ENCODE measurements at places on chromosomes 7 and 10.
A peak's percentile ranks its signal among the peaks of the same experiment; 100 is the strongest.

DNA sequence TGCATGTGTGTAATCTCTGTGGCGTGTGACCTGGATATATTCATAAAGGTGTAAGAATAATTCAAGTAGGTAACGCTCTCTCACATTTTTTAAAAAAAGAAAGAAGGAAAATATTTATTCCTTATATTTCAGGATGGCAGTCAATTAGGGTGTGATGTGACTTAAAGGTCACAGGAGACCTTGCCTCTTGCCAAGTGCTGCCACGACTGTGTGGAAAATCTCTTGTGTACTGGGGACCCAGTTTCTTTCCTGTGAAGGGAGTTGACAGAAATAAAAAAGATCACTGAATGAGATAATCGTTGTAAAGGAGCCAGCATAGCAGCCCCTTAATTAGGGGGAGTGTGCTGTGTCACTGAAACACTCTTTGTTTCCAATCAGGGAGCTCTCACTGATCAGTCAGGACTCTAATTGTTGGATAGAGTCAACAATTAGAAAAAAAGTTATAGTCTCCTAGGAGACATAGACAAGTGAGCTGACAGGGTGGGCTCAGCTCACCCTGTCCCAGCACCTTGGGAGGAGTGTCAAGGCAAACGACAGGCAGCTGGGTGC is 31.1 kb downstream of the PTPRE start:
- DNase-seq = no peak

GRCh38 chr7:39051279-39051678 is 73.6 kb downstream of the POU6F2 start:
- no peak for DNase-seq

DNA sequence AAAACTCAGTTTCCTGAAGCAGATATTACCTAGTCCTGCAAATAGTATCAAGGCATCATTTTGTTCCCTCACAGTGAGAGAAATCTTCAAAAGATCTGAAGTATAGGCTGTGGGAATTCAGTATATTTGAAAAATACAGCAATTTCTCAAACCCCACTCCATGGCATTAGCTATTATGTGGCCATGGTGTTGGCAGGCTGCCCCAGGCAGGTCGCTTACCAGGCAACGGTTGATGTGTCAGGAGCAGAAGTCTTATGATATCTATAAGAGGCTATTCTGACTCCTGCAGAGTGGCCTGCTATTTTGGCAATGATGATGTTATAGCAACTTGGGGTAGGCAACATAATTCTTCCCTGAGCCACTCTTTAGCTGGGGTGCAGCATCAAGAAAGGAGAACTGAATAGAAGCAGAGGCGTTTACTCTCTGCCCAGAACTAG is 187.9 kb downstream of the PLXDC2 start:
- no peak for DNase-seq

DNA sequence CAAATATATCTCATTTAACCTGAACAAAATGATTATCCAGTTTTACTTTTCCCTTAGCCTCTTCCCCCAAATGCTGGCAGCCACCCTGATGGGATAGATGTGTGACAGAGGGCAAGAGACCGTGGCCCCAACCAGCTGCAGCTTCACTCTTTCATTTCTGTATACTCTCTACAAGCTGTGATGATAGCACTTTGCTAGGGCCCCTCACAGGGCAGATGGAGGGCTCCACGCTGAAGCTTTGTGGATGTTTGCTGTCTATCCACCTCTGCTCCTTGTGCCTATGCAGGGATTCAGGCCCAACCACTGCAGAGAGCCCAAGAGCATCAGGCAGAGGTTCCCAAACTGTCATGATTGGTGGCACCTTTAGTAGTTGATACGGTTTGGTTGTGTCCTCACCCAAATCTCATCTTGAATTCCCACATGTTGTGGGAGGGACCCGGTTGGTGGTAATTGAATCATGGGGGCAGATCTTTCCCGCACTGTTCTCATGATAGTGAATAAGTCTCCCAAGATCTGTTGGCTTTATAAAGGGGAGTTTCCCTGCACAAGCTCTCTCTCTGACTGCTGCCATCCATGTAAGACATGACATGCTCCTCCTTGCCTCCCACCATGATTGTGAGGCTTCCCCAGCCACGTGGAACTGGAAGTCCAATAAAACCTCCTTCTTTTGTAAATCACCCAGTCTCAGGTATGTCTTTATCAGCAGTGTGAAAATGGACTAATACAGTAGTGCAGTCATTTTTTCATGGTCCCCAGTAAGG is 20.1 kb downstream of the HTRA1 start:
- no peak for DNase-seq

DNA sequence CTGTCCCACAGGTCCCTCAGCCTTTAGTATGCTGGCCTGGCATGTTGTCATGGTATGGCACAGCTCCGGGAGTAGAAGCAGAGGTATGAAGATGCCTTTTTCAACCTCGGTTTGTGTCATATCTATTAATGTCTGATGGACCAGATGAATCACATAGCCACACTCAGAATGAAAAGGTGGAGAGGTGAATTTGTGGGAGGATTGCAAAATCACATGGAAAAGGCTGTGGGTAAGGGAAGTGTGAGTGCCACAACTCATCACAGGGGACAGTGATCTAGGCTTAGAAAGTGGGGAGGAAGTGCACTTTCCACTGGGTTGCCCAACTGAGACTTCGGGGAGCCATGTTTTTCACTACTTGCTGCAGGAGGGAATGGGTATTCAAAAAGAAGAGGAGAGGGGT is 190.7 kb downstream of the WDR11 start:
- DNase-seq = no peak

- peak; percentile 41 for DNase-seq
These were observed 59.4 kb downstream of the ST7 start for GRCh38 chr7:117012696-117013095.

DNA sequence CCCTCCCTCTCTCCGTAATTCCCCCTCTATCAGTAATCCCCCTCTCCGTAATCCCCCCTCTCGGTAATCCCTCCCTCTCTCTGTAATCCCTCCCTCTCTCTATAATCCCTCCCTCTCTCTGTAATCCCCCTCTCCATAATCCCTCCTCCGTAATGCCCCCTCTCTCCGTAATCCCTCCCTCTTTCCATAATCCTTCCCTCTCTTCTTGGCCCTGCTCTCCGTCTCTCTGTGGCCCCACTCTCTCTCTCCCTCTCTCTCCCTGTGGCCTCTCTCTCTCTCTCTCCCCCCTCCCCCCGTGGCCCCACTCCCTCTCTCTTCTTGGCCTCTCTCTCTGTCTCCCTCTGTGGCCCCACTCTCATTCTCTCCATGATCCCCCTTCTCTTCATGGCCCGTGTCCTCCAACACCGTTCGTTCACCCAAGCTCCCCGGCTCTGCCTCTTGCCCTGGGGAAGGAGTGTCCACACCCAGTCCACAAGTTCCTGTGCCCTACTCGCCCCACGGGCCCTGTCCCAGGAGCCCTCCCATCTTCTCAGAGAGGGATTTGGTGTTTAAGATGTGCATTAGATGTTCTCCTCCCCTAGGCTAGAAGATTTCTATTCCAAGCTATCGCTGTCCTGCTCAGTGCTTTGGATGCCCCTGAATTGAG is 19.8 kb downstream of the SHH start:
- DNase-seq = no peak

DNA sequence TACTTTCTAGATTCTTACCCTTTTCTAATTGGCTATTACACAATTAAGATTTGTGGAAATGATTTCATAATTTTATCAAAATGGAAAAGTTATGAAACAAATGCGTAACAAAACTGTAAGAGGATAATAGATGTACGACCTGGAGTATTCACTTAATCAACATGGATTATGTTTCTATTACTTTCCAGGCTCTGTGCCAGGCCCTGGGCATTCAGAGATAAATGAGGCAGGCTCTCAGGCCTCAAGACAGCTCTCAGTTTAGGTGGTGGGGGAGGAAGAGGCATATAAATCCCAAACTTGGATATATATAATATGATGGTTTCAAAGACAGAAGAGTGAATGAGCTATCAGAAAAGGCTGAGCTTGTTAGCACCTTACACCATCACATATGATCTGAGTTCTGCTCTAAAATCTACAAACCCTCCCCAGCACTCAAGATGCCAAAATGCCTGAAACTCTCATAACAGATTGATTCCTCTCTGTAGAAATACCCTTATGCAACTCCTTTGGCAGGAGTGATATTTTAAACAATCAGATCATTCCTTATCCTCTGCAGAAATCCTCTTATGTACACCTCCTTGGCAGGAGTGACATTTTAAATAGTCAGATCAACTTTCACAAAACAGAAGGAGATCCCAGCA is 42.5 kb downstream of the ACBD5 start:
- DNase-seq = no peak

DNA sequence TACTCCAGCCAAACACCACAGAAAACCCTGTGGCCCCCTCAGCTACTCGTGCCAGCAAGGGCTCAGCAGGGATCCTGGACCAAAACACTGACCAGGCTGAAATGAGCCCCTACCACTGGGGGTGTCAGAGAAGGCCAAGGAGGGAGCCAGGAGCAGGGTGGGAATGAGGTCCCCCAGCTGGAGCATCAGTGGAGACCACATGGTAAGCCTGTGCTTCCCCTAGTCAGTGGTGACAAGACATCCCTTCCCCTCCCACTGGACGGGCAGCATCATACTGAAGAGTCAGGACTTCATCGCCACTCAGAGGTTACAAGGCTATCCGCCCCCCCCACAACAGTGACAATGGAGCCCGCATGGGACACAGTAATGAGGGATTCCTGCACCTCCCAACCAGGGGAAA is 99.6 kb downstream of the LHPP start:
- DNase-seq = no peak

DNA sequence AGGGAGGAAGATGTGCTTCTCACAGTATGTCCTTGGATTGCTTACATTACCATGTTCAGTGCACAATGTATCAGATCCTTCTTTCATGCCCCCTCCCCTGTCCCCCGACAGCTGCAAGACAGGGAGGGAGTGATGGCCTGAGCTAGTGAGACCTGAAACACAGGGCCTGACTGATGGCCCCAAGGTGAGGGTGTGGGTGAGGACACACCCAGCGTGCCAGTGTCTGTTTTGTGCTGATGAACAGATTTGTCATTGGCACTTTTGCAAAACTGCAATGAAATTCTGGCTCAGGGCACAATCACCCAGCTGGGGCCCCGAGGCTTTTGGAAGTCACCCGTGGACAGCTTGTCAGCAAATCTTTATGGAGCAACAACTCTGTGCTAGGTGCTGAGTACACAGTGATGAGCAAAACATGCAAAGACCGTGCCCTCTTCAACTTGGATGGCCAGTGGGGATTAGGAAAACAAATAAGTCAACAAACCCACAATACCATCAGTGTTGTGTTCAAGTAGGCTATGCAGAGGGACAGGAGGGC is 59.4 kb upstream of the EMX2 start:
- DNase-seq = no peak

- DNase-seq = no peak
These were observed 5.7 kb downstream of the PSMG3 start for GRCh38 chr7:1563981-1564602.

GRCh38 chr7:25527665-25528170 is 299.4 kb upstream of the NPVF start:
- DNase-seq = no peak

DNA sequence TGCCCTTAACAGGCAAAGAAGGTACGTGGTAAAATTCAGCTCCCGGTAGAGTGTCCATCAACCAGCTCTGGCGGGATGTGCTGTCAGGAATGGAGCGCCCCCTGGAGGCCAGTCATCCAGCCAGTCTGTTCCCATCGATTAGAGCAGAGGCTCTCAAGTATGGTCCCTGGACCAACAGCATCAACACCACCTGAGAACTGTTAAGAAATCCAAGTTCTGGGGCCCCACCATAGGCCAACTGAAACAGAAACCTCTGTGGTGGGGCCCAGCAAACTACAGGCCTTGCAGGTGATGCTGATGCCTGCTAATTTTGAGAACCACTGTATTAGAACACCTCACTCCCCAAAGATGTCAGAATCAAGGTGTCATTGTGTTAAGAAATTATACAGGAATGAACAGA is 109.2 kb downstream of the DPY19L1 start:
- peak; percentile 10 for DNase-seq

GRCh38 chr7:77823787-77824186 is 25.2 kb downstream of the PHTF2 start:
- DNase-seq = no peak

DNA sequence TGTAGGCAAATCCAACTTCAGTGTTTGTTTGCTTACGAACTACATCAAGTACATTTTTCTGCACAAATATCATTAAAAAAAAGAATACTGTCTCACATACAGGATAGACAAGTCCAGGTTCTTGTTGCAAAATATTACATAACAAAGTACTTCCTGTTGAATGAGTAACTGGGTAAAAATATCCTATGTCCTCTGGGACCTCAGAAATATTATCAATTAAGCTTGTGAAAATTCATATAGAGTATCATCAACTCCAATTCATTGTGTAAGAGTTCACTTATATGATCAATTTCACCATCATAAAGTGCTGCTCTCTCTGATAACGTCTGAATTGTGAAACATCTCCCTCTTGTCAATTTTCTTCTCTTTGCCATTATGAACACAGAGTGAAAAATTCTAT is 22.6 kb downstream of the HERC4 start:
- no peak for DNase-seq

DNA sequence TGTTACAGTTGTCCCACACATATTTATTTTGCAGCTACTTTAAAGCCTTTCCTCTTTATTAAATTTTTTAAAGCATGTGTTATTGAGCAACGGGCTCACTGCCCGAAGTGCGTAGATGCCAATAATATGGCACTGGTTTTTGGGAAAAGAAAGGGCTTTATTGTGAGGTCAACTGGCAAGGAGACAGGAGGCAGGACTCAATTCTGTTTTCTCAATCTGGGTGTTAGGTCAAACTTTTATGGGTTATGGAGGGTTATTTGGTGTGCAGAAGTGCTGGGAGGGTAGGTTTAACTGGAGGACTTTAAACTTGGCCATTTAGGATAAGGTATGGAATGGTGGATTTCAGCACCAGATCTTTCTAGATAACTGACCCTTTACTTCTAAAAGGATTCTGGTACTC is 183.6 kb downstream of the LRRC4 start:
- DNase-seq = no peak

DNA sequence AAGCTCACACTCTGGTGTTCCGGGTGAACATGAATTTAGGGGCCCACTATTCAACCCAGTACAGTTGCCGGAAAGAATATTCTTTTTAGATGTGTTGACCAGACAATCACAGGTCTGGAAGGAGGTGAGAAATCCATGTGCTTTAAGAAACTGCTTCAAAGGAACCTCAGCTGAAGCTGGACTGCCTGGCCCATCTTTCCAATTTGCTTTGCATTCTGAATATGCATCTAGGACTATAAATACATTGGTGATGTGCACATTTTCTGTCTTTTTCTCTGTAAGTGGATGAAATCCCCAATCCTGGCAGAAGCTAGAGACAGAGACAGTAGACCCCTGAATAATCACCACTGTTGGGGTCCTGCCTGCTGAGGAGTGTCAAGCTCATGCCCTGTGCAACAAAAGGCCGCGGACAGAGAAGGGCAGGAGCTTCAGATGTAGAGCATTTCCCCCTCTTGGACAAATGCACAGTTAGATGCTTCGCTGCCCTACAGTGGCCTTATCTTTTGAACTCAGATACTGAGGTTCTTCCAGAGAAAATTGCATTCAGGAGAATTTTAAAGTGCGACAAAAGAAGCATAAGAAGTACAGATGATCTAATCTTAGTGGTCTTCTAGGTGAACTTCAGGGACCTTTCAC is 368.3 kb downstream of the SFMBT2 start:
- no peak for DNase-seq

- DNase-seq = no peak
These were observed 61.0 kb upstream of the RNF32 start for GRCh38 chr7:156579566-156579965.

- no peak for DNase-seq
These were observed 175.1 kb downstream of the ZMYND11 start for GRCh38 chr10:310371-310770.

Data from Panc1 (cell line).